H4 (cell line): ENCODE measurements at places on chromosomes 5 and 9.
A peak's percentile ranks its signal among the peaks of the same experiment; 100 is the strongest.

DNA sequence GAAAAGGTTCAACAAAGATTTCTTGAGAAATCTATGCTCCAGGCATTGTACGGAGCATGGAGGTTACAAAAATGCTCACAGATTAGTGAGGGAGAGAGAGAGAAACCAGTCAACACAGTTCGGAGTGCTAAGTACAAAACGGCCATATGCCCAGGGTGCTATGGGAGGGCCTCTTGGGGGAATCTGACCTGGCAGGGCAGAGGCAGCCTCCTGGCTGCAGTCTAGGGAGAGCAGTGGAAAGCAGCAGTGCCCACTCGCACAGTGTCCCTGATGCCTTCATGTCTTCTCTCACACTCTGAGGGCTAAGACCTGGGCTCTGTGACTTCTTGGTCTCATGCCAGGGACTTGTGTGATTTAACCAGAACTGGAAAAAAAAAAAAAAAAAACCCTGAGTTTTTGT is 29.8 kb upstream of the SMC5 start:
- no peak for DNase-seq

GRCh38 chr5:54212331-54212730 is 98.0 kb downstream of the ARL15 start:
- DNase-seq = no peak

- peak; percentile 41 for DNase-seq
Observed at GRCh38 chr9:70551396-70551795, 136.9 kb upstream of the KLF9 start.

DNA sequence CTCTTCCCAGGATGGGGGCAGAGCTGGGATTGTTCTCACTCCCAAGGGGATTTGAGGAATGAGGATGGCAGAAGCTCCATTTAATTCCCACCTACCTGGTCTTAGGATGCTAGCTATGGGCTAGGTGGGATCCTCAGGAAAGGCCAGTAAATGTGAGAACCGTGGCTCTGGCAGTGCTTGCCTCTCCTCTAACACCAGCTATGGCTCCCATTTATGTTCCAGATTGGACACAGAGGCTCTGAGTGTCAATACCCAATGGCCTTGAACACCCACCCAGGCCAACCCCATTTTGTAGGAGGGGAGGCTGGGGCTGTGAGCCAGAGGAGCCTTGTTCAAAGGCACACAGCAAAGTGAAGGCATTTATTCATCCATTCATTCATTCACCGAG is 10.2 kb upstream of the DAB2IP start:
- no peak for DNase-seq

- no peak for DNase-seq
Observed at GRCh38 chr5:149563466-149563865, 12.2 kb upstream of the CSNK1A1 start.

- DNase-seq = no peak
Observed at GRCh38 chr9:414595-414994, 199.9 kb downstream of the DOCK8 start.

DNA sequence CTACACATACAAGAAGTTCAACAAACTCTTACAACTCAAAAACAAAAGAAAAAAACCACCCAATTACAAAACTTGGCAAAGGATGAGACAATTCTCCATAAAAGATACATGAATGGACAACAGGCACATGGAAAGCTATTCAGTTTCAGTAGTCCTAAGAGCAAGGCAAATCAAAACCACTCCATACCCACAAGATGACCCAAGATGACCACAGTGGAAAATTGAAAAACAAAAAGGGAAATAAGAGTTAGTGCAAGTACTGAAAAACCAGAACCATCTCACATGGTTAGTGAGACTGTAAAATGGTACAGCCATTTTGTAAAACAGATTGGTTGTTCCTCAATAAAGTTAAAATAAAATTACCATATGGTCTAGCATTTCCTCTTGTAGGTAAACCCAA is 287.1 kb upstream of the CDH9 start:
- DNase-seq = no peak

DNA sequence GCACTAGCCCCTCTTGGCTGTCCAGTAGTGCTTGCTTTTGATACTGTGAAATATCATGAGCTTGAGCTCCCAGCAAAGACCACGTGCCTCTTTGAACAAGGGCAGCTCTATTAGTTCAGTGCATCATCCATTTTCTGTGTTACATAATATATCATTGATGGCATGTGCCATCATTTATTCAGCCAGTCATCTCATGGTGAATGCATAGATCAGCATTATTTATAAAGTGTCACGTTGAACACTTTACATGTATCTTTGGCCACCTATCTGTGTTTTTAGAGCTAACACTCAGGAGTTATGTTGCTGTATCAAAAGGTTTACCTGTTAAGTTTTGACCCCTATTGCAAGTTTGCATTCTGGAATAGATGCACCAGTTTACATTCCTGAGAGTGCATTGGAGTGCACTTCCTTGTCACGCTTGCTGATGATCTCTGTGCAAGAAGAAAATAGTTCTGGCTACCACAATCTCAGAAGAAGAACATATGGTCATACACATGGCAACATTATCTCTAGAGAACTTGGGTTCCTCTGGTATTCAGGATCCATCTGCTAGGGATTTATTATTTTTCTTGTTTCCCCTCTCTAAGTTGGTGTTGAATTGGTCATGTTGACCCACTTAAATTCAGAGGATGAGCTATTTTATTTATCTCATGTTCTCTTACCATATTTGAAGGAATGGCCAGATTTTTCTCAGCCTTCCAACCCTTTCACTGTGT is 120.9 kb downstream of the SH3GL2 start:
- DNase-seq = no peak

DNA sequence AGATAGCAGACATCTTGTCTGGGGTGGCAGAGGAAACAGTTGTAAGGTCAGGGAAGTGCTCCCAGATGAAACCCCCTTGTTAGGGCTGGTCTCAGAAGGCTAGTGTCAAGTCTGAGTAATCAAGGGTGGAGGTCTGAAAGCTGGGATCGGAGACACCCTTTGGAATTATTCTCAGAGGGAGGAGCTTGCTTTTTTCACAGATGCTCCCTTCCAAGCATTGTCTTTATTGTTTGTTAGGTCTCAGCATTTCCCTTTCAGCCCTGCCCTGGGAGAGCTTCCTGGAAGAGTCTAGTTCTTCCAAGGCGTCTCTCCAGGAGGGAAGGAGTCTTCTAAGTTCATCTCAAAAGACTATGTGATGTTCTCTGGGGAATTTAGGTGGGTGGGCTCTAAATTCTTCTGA is 3.2 kb downstream of the TEK start:
- DNase-seq = no peak

GRCh38 chr5:135713161-135713915 is 121.1 kb upstream of the SLC25A48 start:
- no peak for DNase-seq

GRCh38 chr5:128825826-128826225 is 139.5 kb upstream of the SLC27A6 start:
- peak; percentile 31 for DNase-seq

- DNase-seq = no peak
Observed at GRCh38 chr9:32010322-32010721, 374.1 kb upstream of the ACO1 start.

DNA sequence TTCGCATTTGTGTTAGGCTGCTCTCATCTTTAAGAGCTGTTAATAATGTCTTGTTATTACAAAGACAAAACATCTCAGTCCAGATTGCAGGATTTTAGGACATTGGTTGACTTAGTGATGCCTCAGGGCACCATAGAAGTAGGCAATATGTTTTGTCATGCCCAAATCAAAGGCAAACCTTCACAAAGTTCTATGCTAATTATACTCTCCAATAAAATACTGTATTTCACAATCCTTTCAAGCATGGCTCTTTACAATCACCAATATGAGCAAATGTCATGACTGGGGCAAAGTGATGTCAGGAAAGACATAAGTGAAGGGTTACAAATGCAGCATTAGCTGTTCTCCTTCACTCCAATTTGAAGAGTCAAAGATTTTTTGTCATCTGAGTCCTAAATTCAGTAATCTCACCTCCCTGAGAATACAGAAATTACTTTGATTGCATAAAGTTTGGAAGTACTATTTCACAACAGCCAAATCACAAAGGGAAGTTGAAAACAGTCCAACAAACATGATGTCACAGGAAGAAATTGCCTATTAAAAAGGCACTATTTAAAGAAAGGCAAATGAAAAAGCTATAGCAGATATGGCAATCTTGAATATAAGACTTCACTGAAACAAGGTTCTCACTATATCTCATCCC is 303.2 kb downstream of the PRR16 start:
- DNase-seq = peak; percentile 29
